ENCODE measurements at places on chromosomes 7 and 10.

GRCh38 chr7:51640841-51641240, 324.2 kb upstream of the COBL start:
- no peak for DNase-seq

DNA sequence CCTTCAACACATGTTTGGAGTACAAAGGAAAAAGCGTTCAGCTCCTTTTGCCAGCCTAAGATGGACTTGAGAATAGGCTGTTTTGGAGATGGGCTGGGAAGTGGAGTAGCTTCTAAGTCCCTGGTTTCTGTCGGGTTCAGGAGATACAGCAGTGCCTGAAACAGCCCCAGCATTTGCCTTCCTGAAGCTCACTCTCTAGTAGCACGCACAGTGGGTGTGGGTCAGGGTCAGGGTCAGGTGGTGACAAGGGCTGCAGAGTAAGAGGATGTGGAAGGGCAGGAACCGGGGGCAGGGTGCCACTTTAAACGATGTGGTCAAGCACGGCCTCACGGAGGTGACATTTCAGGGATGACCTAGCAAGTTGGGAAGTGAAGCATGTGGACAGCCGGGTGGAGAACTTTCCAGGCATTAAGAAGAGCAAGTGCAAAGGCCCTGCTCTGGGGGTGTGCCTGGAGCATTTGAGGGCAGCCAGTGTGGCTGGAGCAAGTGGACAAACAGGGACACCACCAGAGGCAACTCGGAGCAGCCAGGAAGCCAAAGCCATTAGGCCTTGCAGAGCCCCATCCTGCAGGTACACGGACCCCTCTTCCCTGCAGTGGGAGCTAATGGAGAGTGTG, 382.2 kb upstream of the ZMIZ1 start:
- no peak for DNase-seq

- no peak for DNase-seq
Measured at GRCh38 chr7:117048114-117048866, 95.0 kb downstream of the ST7 start.

DNA sequence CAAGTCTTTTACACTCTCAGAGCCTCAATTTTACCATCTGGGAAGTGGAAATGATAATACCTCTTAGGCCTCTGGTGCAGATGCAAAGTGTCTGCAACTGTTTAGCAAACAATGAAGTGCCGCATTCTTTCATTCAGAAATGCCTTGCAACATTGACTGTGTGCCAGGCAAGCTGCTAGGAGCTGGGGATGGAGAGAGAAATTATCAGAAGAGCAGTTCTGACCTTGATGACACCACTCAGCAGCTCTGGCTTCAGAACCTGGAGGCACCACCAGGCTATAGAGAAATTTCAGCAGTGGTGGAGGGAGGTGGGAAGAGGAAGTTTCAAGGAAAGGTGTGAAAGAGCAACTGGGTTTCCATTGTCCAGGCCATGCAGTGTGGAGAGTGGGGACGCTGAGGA, 78.1 kb upstream of the HABP2 start:
- DNase-seq = no peak

DNA sequence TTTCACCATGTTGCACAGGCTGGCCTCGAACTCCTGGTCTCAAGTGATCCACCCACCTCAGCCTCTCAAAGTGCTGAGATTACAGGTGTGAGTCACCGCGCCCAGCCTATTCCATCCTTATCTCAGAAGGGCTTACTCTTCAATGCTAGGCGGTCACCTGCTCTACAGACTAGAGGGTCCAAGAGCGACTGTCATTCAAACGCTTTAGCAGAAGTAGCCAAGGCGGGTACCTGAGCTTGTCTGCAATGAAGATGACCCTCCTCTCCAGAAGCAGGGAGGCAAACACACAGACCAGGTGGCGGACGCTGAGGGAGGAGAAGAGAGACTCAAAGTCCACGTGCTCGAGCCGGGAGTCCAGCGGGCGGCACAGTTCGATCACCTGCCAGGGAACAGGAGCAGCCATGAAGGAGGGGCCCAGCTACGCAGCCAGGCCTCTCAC, 65.1 kb upstream of the MKRN1 start:
- DNase-seq = no peak

- no peak for DNase-seq
Measured at GRCh38 chr10:35336084-35336831, at the start of gene CCNY. Gene CCNY (plus strand): TSS chr10:35336509. CDS start chr10:35337054, 545 bp downstream.

- no peak for DNase-seq
Measured at GRCh38 chr7:114821030-114821900, 100.6 kb upstream of the MDFIC start.

- no peak for DNase-seq
Measured at GRCh38 chr10:6200440-6200733, 2.3 kb upstream of the PFKFB3 start.

GRCh38 chr7:57328963-57329362, 121.0 kb upstream of the ZNF716 start:
- no peak for DNase-seq

- no peak for DNase-seq
Measured at GRCh38 chr10:131825150-131825848, 75.5 kb upstream of the PPP2R2D start.

DNA sequence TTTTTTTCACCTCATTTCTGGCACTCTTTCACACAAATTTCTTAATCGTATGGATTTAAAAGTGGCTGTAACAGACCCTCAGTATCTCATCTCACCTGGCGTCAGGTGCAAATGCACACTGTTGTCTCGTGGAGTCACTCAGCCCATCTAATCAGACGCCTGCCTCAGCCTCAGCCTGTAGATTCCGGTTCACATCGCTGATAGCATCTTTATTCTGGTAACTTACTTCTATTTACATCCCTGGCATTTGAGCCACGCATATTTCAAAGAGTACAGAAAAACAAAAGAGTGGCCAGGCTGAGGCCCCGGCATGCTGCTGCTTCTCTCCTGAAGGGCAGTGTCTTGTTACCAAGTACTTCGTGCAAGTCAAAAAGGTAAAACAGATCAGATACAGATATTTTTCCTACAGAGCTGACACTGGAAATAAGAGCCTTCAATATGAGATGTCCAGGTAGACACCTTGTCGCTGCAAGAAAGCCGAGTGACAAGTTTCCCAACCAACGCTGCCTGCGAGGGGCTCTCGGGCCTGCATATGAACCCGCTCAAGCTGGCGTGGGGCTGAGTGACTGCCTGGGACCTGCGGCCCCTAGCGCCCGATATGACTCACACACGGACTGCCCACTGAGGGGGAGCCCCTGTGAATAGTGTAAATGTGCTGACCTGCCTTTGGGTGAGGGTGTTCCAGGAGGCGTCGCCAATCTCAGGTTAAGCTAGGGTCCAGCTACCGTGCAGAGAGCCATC, 4.3 kb downstream of the VIPR2 start:
- no peak for DNase-seq

GRCh38 chr7:122457325-122457724, 152.8 kb upstream of the FEZF1 start:
- no peak for DNase-seq

- no peak for DNase-seq
Measured at GRCh38 chr10:23439452-23439960, 631 bp downstream of the OTUD1 start.

DNA sequence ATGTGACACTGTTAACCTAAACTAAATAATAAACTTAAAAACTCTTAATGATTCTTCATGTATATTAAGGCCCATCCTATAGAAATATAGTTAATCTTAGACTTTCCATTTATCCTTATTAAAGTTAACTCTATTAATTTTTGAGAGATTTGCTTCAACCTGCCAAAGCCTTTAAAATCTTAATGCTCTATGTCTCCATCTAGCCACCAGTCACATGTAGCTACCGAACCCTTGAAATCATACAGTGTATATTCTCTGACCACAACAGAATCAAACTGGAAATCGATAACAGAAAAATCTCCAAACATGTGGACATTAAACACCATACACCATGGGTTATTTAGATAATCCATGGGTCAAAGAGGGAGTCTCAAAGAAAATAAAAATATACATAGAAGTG, 51.9 kb downstream of the ASZ1 start:
- no peak for DNase-seq
